Activated naive CD4-positive, alpha-beta T cell treated with anti-CD3 and anti-CD28 coated beads for 36 hours (primary cell): ENCODE measurements at places on chromosomes 5 and 9.

DNA sequence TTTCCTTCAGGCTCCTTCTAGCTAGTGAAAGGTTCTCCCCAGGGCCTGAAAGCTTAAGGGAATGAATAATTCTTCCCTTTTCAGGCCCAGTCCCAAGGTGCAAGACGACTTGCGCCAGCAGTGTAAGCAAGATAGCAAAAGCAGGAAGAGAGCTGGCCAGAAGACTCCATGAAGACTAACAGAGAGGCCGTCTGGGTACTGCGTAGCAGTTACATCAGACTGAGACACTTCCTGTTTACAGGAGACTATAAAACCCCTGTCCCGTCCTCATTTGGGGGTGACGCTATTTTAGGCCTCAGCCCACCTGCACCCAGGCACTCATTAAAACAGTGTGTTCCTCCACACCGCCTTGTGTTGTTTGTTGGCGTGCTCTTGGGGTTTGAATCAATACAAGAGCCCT, 90.7 kb upstream of the MOCS2 start:
- DNase-seq: no peak

DNA sequence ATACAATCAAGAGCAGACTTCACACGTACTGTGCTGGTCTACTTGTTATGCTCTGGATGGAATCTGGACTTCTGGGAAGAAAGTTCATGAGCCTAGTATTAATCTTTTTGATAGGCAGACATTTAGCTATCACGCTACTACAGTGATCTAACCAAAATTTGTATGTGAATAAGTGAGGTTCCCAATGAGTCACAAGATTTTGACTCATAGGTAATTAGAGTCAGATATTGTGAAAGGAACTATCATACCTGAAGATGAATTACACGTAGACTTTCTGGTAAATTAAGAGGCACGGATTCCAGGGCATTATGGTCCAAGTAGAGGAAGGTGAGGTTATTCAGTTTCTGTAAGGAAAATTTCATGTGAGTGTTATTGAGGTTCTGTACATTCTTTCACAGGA, 18.4 kb downstream of the OGN start:
- no peak for DNase-seq

DNA sequence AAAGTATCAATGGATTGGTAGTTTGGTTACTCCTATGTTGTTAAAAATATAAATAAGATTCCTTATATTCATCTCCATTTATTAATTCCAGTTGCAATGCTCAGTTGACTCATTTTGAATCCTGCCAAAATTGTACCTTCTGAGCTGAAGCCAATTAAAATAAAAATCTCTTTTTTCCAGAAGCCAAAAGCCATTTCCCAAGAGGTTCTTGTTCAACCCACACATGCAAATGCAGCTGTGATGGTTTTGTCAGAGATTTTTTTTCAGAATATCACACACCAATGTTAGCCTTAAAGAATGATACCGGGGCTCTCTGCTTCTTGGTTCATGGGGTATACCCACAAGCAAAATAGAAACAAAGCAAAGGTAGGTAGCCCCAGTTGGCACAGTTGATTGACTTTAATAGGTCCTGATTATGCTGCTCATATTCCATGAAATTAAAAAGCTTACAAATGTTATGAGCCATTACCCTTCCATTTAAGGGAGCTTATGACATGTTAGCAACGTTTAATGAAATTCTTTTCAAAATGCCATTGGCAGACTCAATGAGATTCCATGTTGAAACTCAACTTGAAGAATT, 208.0 kb downstream of the SGCD start:
- DNase-seq: no peak

GRCh38 chr9:138112090-138112748, 234.6 kb downstream of the CACNA1B start:
- no peak for DNase-seq

DNA sequence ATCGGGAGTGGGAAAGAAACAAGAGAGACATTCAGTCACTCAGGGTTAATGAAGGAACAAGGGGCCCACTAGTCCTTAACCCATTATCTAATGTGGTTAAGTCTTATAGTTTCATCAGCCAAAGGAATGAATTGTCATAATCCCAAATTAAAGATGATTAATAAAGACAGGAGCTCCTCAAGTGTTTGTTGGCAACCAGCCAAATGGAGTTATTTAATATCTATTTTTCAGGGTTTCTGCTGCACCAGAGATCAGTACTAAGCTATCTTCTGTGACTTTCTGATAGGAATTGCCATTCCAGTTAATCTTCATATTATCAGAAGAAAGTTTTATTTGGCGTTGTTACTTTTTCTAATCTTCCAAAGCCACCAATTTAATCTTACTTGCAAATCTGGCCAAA, 34.0 kb upstream of the FCHO2 start:
- no peak for DNase-seq

GRCh38 chr5:78964889-78965288, 20.2 kb downstream of the ARSB start:
- no peak for DNase-seq

DNA sequence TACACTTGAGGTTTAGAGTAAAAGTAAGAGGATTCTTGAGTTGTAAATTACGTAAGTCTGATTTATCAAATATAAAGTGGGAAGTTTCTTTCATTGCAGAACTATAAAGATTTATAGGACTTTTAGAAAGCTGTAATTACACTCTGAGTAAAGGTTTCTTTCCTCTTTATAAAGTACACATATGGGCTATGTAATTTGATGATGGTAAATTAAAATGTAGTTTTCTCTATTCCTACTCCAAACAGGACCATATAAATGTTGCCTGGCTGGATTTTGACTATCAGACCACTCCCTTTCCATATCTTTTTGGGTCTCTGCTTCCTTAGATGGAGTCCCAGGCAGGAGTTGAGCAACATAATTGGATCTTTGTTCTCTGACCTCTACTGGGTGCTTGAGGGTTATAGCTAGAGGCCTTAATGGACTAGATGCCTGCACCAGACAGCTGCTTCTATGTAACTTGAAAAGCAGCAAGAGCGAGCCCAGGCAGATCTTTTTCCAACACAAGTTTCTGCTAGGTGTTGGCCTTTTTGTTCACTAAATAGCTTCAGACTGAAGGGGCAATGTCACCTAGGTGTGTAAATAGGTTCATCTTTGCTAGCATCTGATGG, 11.4 kb upstream of the TEX48 start:
- no peak for DNase-seq

GRCh38 chr5:31993165-31993961, 180.8 kb downstream of the GOLPH3 start:
- no peak for DNase-seq

DNA sequence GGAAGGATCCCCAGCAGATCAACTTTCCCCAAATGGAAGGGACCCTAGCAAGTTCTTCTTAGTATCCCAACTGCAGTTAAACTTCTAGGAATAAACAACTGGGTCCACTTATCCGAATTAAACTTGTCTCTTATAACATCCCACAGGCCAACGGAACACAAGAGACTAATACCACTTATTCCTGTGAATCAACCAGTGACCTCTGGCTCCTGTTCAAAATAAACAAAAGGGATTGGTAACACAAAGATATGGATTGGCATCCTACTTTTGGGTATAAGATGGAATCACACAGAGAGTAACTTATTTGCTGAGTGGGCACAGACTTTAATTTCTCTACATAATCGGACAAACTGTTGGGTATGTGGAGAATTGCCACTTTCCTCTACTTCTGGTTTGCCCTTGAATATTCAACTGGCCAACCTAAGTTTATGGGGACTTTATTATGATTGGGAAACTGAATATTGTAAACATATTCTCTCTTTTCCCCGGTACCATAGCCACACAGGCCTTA, 12.4 kb upstream of the PAIP1 start:
- no peak for DNase-seq

DNA sequence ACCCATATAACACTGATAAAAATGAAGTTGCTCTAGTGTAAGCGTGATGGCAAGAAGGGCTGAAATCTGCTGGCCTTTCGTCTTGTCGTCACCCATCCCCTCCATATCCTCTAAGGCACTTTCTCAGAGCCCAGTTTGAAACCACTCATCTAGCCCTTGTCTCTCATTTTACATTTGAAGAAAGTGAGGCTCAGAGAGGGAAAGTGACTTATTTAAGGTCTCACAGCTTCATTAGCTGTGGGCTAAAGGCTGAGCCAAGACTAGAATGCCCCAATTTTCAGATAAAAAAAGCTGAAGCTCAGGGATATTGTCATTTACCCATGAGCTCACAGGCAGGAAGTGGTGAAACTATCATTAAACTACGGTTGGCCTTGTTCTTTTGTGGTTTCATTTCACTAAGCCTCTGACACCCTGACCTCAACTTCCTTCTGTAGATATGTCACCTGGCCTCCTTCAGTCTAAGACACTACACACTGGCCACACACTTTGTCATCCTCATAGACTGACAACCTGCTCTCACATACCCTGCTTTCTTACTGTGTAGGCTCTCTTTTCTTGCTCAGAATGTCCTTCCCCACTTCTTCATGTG, 176.7 kb upstream of the DMAC1 start:
- peak; percentile 71 for DNase-seq

DNA sequence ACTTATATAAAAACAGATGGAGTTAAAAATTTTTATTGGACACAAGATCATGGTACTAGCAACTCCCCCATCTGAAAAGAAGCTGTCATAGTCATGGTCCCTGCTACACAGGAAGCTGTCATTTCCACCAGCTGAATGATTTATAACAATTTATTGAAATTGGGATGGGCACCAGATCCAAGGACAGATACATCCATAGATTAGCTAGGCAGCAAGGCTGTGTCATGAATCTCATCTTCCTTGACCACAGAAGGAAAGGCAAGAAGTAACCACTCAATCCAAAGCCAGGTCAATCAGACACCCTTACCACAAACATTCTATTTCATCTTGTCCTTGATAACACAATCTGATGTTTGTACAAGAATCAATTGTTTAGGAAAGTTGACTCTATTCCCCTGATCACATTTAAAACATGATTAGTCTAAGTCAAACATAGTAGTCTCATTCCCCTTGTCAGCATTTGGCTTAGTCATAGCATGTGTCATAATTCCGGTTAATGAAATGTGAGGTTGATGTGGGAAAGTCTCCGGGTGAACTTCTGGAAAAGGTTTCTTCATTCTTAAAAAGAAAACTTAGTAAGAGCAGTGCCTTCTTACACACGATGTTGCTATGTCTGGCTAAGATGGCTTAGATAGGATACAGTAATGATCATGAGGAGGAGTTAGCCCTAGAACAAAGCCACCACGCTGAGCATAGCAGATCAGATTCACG, 462.6 kb upstream of the PAPPA start:
- no peak for DNase-seq

DNA sequence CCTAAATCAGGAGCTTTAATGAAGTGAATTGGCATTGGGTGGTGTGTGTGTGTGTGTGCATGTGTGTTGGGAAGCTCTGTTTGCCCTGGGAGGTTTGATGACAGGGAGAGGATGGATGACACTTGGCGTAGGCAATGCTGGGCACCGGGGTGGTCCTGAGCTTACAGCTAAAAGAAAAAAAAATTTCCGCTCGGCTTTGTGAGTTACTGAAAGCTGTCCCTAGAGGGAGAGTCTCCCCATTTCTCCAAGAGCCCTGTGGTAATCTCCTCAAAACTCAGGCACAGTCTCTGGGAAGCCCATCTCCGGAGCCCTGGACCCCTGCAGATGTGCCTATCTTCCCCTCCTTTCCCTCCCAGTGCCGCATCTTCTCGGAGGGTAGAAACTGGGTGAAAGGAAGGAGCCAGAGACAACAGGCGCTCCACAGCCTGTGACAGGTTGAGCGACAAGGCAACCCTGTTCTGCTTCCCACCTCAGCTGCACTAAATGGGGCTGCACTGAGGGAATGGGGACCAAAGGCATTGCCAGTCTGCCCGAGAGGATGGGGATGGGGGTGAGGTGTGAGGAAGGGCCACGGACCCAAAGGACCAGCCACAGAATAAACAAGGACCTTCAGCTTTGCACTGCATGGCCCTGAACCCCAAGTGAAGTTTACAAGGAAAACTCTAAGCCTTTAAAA, 35.8 kb upstream of the TIFAB start:
- DNase-seq: no peak

DNA sequence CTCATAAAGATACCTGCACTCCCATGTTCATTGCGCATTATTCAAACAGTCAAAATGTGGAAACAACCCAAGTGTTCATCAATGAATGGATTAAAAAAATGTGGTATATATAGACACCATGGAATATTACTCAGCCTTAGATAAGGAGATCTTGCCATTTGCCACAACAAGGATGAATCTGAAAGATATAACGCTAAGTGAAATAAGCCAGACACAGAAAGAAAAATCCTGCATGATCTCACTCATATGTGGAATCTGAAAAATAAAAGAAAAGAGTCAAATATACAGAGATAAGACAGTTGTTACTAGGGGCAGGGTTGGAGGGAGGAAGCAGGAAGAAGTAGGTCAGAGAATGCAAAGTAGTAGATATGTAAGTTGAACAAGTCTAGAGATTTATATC, 17.6 kb upstream of the SLIT3 start:
- no peak for DNase-seq

GRCh38 chr9:111163716-111164389, 125.6 kb upstream of the LPAR1 start:
- DNase-seq: no peak

GRCh38 chr9:87613265-87614111, 112.4 kb upstream of the CTSL start:
- no peak for DNase-seq

GRCh38 chr9:110432253-110432652, 94.6 kb upstream of the TXNDC8 start:
- DNase-seq: no peak

- DNase-seq: no peak
Measured at GRCh38 chr9:32839013-32839885, 55.9 kb downstream of the TMEM215 start.

DNA sequence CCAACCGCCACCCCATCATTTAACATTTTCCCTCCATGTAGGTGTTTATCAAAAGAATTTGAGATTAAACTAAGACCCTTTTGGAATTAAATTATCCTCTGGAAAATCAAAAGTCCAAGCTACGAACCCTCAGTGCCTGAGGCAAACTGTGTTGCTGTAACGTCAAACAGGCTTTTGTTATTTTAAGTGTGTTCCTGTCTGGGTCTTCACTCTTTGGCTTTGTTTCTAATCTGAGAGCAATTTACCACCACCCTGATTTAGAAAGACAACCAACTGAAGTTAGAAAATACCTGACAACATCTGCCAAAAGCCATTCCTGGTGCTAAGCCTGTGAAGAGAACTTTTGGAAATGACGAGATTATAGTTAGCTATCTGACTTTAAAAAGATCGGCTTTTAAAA, 199.9 kb downstream of the DIRAS2 start:
- DNase-seq: no peak

GRCh38 chr9:129489838-129490582, 130.9 kb downstream of the C9orf50 start:
- peak; percentile 60 for DNase-seq

GRCh38 chr9:78831726-78832125, 534.8 kb downstream of the PSAT1 start:
- DNase-seq: no peak

GRCh38 chr5:170963521-170963920, 101.7 kb downstream of the RANBP17 start:
- DNase-seq: no peak

DNA sequence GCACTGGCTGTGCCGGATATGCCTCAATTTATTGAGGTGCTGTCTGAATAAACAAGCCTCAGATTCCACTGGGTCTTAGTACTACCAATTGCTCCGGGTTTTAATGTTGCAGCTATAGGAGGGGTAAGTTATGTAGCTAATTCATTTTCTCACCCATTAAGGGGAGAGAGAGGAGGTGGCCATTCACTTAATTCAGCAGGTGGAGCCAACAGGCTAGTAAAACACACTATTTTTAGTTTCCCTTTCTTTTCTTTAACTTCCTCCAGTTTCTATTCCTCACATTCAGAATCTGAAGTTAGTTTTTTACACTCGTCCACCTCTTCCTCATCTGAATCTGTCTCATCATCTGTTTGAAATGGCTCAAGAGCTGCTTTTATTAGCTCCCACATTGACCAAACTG, 105.6 kb upstream of the CDH10 start:
- DNase-seq: no peak

- DNase-seq: no peak
Measured at GRCh38 chr9:89786655-89787054, 181.8 kb downstream of the GADD45G start.
